ENCODE measurements at places on chromosomes 3 and 15. TPM values are rescaled to one million over a fixed set of nuclear protein-coding genes. Genes with fewer than 3 reads are reported as not detected.

Gene GOLGA6L7
- total RNA-seq: not detected

Gene MRPL47
- total RNA-seq: 21.1 TPM

Gene ADIPOQ
- total RNA-seq: not detected

Gene PHLDB2
- 32.3 TPM for total RNA-seq

Gene GP5
- under 0.01 TPM for total RNA-seq

Gene MCTP2
- total RNA-seq: not detected

Gene BFSP2
- total RNA-seq: not detected

Gene EAF1
- total RNA-seq: 15.6 TPM

Gene SNTN
- not detected for total RNA-seq

Gene REC114
- not detected for total RNA-seq

Gene MAP3K13
- total RNA-seq: 24.4 TPM

Gene NR2E3
- total RNA-seq: not detected

Gene RYR3
- not detected for total RNA-seq

Gene MELTF
- total RNA-seq: 60.3 TPM

Gene GOLGA8J
- total RNA-seq: not detected

Gene PSMD2
- 240 TPM for total RNA-seq

Gene RAB11A
- total RNA-seq: 221 TPM

Gene CCR9
- total RNA-seq: not detected

Gene GOLGA8M
- total RNA-seq: not detected

Gene TNFAIP8L3
- total RNA-seq: 3.8 TPM

Gene FBXO40
- not detected for total RNA-seq

Gene NME9
- not detected for total RNA-seq

Gene PEX11A
- total RNA-seq: 3.2 TPM

Gene C3orf20
- total RNA-seq: not detected

Gene GOLGA8O
- total RNA-seq: 0.18 TPM

Gene ATP13A4
- total RNA-seq: not detected

Gene TLNRD1
- total RNA-seq: 12.5 TPM

Gene CCR4
- total RNA-seq: 0.32 TPM
